ENCODE measurements at places on chromosomes 3 and 15.

DNA sequence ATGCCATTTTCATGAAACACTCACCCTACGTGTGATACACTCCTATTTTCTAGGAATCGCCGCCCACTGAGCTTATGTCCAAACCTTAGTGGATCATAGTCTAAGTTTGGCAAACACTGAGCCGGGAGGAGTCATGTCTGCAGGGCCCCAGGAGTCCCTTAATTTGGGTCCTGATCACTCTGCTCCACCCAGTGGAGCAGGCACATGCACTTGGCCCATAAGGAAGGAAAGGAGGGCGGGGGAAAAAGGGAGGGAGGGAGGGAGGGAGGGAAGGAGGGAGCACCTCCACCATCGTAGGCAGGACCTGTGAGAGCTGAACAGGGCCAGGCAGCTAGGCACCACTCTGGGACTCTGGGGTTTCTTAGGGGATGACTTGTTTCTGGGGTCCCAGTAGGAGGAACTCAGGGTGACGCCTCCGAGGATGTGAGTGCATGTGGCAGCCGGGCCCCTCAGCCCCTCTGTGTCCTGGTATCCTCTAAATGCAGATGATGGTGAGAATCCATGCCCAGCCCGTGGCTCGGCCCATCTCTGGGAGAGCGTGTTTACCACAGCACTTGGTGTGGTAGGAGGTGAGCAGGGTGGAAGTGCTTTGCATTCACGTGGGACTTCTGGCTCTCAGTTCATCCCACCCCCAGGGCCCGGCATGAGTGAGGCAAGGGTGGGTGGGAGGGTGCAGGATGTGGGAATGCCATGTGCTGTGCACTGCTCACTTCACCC is 109.4 kb downstream of the KLF13 start:
- peak; percentile 82 for DNase-seq

DNA sequence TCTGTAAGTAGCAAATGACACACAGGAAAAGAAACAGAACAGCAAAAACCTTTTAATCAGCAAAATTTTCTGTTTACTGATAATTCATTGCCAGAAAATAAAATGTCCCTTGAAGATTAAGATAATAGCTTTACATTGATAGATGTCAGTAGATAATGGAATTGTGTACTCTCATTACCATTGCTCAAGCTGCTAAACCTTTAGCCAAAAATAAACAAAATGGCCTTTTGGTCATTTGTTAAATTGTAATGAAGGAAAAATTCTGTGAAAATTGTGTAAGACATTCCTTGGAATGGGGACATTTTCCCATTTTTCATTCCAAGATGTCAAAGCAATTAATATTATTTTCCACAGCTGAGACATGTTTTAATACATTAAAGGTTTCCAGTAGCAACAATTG is 189.8 kb downstream of the PLOD2 start:
- no peak for DNase-seq

- peak; percentile 64 for DNase-seq
Measured at GRCh38 chr3:32106929-32107362, 526 bp downstream of the GPD1L start.

- no peak for DNase-seq
Measured at GRCh38 chr15:69826819-69827175, 270.9 kb downstream of the TLE3 start.

DNA sequence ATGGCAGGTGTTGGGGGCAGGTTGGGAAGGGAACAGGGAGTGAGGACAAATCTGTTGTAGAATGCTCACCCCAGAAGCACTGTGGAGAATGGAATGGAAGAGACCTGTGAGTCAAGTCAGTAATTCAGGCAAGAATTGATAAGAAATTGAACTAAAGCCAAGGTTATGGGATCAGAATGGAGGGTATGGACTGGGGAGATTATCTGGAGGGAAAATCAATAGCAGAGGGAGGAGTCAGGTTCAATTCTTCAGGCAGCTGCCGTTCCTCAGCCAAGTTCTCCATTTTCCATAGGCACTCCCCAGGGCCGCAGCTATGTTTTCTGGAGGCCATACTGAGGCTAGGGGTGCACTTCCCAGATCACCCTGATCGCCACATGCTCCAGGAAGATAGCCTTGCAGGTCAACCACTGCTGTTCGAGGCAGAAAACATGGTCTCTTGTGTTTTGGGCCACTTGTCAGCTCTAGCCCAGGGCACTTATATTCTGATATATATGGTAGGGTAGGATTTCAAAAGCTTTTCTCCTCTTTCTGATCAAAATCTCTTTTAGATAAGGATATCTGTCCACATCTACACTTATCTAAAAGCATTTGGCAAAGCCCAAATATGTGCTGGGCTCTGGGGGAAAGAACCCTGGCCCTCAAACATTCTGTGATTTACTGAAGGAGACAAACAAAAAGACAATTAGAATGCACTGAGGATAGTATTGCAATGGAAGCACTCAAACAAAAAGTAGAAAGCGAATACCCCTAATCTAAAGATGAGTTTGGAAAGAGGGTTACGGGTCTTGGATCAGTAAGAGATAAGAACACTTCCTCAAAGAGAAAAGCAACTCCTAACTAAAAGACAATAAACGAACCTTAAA is 92.3 kb downstream of the TMEM212 start:
- peak; percentile 4 for DNase-seq

DNA sequence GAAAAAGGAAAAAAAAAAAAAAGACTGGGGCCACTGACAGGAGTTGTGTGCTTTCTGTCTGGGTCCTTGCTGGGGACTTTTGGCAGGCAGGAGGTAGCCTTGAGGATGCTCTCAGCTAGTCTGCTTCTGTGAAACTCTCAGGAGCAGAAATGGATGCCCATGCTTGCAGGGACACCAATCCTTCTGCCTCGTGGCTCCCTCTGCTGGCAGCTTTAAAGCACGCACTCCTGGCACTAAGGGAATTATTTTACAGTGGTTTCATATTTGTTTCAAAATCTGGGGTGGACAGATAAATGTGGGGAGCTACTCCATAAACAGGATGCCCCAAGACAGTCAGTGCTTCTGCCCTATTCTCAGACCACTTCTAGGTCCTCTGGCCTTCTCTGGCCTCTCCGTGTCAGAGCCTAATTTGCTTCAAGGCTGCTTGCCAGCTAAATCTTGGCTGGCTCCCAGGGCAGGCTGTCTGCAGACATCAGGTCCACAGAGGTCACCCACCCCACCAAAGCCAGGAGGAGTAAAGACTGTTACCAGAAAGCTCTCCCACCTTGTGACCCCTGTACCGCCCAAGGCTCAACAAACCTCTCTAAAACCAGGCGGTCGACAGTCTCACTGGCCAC is 17.1 kb downstream of the TRAIP start:
- peak; percentile 87 for DNase-seq

DNA sequence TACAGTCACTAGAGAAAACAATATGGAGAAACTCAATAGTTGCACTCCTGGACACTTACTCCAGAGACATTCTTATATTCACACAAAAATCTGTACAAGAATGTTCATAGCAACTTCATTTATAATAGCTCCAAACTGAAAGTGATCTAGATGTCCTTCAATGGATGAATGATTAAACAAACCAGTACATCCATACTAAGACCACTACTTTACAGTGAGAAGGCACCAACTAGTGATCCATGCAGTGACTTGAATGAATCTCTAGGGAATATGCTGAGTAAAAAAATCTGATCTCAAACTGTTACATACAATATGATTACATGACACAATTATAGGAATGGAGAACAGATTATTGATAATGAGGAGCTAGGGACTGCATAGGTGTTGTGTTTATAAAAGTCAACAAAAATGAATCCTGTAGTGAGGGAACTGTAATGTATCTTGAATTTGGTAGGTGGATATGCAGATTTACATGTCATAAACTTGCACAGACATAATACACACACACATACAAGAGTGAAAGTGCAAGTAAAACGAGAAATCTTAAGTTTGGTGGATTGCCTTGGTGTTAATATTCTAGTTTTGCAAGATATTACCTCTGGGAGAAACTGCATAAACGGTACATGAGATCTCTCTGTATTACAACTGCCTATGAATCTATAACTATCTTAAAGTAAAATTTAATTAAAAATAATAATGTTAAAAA is 85.7 kb downstream of the SPATA16 start:
- no peak for DNase-seq

DNA sequence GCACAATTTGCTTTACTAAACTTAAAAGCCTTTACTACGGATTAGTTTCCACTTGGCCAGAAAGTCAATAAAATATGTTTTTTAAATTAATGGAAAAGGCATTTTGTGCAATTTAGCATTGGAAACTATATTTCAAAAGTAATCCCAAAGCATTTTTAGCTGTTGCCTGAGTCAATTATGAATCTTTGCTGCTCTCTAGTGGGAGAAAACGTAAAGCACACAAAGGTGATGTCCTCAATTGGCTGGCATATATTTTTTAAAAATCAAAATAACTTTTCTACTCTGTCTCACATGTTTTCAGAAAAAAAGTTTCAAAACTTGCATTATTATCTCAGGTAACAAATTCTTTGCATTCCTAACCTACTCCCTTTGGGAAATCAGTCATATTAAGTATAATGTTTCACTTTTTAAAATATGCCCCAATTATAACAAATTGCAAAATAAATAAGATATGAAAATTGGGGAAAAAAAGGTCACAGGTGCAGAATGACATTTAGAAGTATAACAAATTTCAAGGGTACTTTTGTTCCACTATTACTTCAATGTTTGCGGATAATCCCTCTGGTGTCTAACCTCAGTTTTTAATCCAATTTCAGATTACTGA is 47.2 kb upstream of the TEX55 start:
- peak; percentile 48 for DNase-seq

DNA sequence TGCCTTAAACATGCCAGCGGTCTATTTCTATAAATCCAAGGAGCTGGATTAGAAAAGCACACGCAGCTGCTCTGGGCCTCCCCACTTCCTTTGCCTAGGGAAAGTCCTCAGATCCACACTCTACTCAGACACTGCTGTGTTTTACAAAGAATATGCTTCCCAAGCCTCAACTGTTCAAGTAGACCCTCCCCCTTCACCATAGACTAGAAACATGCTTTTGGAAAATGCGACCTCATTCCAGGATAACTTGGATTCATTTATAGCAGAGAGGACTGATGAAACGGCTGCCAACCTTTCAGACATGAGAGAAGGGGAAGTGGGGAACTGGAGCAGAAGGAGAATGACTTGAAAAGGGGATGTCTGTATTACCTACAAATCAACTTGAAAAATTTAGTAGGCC is 64.0 kb downstream of the P3H2 start:
- no peak for DNase-seq

- DNase-seq, result no peak
Measured at GRCh38 chr3:8503871-8504610, 2.4 kb downstream of the LMCD1 start.

DNA sequence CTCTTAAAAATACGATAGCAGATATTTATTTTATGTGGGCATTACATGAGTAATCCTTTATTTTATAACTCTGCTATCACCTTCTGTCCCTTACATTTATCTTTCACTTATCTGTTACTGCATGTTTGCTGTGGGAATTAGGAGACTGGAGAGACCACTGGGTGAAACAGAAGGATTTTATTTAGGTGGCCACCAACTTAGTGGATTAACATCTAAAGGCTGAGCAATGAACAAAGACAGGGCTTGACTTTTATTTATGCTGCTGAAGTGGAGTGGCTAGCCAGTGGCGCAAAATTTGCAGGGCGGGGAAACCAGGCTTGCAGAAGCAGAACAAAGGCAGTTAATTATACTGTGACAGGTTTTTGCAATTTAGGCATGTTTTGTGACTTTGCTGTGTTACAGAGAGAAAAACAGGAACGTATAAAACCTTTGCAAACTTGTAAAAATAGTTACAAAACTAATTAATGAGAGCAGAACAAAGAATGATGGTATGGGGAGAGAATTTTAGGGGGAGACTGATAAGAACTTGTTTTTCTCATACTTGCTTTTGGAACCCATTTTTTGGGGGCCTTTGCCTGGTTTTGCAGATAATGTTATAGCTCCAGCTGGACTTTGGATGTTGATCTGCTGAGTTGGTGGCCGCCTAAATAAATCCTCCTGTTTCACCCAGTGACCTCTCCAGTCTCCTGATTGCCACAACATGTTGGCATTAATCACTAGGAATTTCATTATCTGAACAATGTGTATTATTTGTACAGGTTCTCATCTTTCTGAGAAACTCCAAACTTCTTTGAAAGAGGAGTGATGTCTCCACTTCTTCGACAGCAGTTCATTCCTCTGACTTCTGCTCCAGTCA is 18.0 kb downstream of the KLHL24 start:
- DNase-seq, result no peak

DNA sequence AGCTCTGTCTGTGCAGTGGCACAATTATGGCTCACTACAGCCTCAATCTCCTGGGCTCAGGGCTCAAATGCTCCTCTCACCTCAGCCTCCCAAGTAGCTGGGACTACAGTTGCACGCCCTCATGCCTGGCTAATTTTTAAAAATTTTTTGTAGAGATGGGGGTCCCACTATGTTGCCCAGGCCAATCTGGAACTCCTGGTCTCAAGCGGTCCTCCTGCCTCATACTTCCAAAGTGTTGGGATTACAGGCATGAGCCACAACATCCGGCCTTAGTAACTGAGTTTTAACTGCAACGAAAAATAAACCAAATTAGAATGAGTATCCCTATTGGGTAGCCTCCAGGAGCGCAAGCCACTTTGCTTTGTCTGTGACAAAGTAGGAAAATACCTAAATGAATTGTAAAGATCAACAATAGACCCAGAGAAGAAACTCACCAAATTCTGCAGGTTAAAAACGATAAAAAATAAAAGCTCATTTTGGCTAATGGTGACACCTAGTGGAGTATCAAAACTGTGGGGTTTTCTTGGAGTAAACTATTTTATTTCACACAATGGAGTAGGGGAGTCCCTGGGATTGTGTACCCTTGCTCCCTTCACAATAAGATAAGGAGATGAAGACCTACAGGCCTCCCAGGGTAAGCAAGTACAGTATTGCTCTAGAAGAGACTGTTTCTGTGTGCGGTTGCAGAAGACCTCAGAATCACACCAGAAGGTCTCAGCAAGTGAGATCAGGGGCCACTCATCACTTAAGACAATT is 21.0 kb upstream of the CA12 start:
- DNase-seq, result peak; percentile 74

- DNase-seq, result no peak
Measured at GRCh38 chr3:101979033-101979432, 129.7 kb downstream of the NFKBIZ start.

- DNase-seq, result peak; percentile 84
Measured at GRCh38 chr15:81939604-81940440, 106.0 kb downstream of the MEX3B start.

- no peak for DNase-seq
Measured at GRCh38 chr3:88882121-88882520, 225.3 kb upstream of the EPHA3 start.

GRCh38 chr3:51896607-51897305 is 6.4 kb downstream of the IQCF1 start:
- no peak for DNase-seq

DNA sequence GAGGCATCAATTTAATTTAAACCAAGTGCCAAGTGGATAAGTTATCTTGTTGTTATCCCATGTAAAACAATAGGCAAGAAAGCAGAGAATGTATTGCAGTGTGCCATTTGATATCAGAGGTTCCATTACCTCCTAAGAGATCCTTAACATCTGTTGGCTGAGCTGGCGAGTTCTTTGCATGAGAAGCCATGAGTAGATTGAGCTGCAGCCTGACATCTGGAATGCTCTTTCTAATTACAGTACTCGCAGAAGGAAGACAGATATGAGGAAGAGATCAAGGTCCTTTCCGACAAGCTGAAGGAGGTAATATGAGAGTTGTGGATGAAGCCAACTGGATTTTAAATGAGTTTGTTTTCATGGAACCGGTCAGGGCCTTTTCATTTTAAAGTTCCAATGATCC is 19.4 kb downstream of the TPM1 start:
- DNase-seq, result no peak
